Right hindlimb (tissue), 1 donor: ENCODE measurements at places on chromosomes 4 and X.

DNA sequence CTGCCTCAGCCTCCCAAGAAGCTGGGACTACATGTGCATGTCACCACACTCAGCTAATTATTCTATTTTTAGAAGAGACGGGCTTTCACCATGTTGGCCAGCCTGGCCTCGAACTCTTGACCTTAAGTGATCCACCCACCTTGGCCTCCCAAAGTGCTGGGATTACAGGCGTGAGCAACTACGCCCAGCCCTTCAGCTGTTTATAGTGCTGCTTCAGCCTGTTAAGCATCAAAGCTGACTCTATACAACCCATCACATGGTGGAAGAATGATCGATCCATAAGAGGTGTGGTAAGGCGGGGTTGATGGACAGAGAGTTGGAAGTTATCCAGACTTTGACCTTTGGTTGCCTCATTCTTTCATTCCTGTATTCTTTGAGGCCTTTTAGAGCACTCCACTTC is 56.2 kb upstream of the RAPGEF2 start:
- DNase-seq, result no peak

GRCh38 chr4:47442980-47443379 is 20.5 kb downstream of the COMMD8 start:
- DNase-seq, result no peak

DNA sequence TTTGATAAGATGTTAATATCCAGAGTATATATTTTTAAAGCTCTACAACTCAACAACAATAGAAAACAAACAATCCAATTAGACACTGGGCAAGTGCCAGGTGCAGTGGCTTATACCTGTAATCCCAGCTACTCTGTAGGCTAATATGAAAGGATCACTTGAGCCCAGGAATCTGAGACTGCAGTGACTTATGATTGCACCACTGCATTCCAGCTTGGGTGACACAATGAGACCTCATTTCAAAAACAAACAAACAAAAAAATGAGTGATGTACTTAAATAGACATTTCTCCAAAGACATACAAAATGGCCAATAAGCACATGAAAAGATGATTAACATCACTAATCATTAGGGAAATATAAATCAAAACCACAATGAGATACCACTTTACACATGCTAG is 356.8 kb upstream of the PCDH10 start:
- DNase-seq, result no peak

DNA sequence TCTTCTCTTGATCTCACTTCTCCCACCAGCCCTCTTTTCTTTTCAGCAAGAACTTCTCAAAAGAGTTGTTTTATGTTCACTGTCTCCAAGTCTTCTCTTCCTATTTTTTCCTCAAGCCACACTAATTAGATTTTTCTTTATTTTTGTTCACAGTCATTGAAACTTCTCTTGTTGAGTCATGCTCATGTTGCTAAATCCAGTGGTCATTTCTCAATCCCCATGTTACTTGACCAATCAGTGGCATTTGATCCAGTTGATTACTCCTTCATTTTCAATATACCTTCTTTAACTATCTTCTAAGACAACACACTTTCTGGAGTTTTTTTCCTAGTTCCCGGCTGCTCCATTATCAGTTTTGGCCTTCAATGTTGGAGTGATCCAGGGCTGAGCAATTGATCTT is 103.1 kb upstream of the LSM6 start:
- DNase-seq, result no peak

GRCh38 chr4:157314906-157315305 is 94.4 kb downstream of the GRIA2 start:
- DNase-seq, result no peak

- DNase-seq, result peak; percentile 69
Measured at GRCh38 chr4:12633053-12633651, 851.0 kb downstream of the RAB28 start.

DNA sequence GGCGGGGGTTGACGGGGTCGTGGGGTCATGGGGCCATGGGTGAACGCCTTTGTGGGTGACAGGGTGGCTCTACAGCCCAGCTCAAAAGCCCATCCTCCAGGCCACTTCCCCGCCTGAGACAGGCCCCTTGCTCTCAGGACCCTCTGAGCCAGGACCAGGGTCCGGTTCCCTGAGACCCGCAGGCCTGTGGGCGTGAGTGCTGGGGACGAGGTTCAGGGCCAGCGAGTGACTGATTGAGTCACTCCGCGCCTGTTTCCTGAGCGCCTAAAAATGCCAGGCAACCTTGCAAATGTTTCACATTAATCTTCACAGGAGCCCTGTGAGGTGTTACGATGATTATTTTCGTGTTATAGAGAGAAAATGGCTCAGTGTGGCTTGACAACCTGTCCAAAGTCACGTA is 97.8 kb downstream of the ZNF674 start:
- no peak for DNase-seq

DNA sequence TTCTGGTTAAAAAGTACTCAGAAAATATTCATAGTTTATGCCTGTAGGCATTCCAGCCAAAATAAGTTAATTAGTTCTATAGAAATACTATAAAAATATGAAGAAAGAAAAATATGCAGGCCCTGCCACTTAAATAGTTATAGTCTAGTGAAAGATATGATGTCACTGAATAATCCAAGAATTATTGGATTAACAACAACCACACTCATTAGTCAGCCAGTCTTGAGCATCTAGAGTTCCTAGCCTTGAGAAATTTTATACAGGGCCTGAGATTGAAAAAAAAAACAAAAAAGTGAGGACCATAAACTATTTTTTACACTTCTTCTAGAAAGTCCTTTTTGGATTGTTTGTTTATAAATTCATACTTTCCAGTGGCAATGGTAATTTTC is 823.0 kb downstream of the FAT4 start:
- DNase-seq, result no peak

DNA sequence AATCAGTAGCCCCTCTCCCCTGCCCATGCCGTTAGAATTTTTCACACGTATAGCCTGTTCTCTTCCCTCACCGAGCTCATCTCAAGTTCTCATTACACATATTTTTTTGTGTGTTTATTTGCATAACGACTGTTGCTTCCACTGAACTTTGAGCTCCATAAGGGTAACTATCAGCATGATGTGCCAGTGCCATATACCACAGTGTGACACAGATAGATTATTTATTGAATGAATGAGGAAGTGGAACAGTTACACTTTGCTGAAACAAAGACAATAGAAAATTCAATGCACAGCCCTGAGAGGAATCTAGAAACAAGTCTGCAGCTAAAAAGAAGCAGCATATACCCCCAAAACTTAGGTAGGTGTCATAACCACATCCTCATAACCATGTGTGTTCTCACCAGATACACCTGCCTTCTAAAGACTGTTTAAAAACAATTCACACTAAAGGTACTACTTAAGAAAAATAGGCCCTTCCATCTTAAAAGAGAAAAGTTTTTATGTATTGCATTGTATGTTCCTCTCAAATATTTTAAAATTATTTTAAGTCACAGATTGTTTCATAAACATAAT is 389.9 kb downstream of the PACRGL start:
- DNase-seq, result no peak

- DNase-seq, result no peak
Measured at GRCh38 chr4:35912174-35912573, 332.1 kb downstream of the ARAP2 start.

GRCh38 chrX:122626871-122627270 is 557.2 kb upstream of the GRIA3 start:
- DNase-seq, result no peak

DNA sequence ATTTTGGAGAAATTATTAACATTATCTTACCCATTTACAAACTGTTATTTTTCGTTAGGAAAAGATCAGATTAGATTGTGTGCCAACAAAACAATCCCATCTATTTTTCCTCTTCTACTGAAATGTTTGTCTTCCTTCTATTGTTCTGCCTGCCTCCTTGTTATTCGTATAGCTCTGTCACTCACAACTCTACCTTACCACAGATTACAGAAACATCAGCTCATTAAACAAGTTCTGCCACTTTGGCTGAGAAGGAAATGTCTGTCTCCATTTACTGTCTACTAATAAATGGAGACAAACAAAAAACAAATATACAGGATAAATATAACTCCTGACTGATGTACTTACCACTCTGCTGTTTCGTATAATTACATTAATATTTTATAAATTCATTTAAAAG is 211.4 kb downstream of the ENOX2 start:
- DNase-seq, result no peak

GRCh38 chrX:133523081-133523487 is 107.8 kb upstream of the GPC4 start:
- DNase-seq, result peak; percentile 73

GRCh38 chr4:3870567-3870962 is 104.4 kb downstream of the ADRA2C start:
- peak; percentile 8 for DNase-seq

GRCh38 chrX:19836337-19836736 is 51.1 kb downstream of the SH3KBP1 start:
- no peak for DNase-seq

GRCh38 chrX:31124536-31124935 is 52.7 kb upstream of the FTHL17 start:
- no peak for DNase-seq

DNA sequence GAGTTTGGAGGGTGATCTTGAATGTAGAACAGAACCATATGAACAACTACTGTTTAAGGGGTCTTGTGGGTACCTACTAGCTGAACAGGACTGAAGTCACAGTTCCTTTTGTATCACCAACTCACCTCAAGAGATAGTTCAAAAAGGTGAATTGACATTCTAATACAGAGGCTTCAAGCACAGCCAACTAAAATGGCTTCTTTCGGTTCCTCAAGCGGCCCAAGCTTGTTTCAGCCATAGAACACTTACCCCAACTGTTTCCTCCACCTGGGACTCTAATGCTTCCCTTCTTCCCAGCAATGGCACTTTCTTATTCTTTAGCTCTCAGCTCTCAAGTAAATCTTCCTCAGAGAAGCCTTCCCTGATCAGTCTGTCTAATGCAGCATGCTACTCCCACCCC is 277.5 kb upstream of the GK2 start:
- no peak for DNase-seq
